ENCODE measurements at places on chromosomes 1 and 21.

- peak; percentile 5 for DNase-seq
Measured at GRCh38 chr1:13960375-13960987, 260.5 kb downstream of the PRDM2 start.

GRCh38 chr21:32334980-32335531 is 36.4 kb downstream of the MRAP start:
- no peak for DNase-seq

DNA sequence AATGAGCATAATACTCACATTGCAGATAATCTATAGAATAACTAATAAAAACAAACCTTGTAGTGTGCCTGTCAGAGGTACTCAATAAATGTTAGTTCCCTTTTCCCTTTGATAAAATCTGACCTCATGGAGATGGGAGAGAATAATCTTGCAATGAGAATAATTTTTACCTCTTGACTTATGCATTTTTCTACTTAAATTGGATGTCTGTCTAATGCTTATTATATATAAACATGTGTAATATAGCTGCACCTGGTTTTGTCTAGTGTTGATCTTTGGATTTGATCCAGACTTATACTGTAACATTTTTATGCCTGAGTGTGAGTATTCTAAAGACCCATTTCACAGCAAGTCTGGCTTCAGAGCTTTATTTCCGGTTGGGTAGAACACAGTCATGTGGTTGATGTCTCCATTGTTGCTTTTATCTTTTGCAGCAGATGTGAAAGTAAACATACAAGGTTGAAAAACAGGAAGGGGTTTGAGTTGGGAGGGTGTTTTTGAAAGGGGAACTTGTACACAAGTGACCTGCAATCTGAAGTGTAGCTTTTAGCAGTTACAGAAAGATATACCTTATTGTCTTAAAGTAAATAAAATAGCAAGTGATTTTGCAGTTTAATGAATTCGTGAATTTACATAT is 12.4 kb downstream of the EPB41 start:
- DNase-seq, result peak; percentile 73

GRCh38 chr1:108033550-108033951 is 68.6 kb upstream of the VAV3 start:
- DNase-seq, result no peak

DNA sequence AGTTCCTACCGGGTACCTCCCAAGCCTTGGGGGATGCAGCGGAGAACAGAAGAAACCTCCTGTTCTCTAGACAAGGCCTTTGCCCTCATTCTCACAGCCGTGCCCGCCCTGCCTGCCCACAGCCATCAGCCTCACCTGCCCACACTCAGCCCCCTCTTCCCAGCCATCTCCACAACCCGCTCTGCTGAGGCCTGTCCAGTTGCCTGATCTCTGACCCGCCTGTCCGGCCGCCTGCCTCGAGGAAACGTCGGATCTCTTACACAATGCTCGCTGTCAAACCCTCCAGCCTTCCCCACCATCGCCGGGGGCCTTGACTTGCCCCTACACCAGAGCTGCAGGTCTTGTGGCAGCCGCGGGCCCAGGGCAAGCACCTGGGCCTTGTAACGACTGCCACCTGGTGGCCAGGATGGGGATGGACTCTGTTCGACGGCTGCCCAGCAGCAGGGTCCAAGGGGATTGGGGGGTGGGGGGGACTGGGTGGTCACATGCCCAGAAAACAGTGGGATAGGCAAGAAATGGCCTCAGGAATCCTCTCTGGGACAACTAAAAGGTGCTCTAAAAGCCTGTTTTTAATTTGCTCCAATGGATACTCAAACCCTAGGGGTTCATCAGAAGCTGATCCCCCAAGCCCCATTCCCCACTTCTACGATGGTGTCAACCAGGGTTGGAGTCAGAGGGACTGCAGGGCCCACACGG is 31.0 kb downstream of the SLC45A1 start:
- DNase-seq, result peak; percentile 17

GRCh38 chr1:80919426-80919825 is 881.3 kb upstream of the ADGRL2 start:
- DNase-seq, result no peak

- DNase-seq, result no peak
Measured at GRCh38 chr1:215650446-215651149, 83.5 kb downstream of the KCTD3 start.

DNA sequence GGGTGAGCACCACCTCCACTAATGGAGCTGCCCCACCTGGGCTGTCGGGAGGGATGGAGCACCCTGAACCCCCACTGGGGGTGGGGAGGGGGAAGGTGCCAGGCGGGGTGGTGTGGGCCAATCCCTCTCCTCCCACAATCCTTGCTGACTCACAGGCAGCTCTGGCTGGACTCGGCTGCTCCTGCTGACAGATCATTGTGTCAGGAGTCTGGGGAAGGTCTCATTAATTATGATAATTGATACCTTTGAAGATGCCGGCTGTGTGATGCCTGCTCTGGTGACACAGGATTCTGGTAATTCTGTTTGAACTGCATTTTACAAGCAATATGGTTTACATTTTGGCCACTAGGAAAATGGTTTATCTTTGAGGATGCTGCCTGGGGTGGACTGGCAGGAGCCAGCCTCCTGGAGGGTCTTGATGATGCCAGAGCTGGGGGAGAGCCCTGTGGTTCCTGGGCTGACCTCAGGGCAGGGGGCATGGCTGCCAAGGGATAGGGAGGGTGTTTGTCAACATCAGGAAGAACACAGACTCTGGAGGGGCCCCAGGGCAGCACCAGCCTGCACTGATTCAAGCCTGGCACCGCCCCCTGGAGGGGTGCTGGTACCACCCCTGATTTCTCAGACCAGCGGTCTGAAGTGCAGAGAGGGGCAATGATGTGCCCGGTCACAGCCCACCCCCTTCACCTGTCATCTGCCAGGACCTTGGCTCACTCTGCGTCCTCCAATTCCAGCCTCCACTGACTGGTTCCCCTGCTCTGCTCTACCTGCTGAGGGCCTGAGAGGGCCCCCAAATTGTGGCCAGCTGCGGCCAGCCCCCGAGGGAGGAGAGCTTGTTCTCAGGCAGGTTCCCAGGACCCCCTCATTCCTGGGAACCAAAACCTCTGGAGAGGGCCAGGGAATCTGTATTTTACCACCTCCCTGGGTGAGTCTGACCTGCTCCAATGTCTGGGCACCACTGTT is 338.8 kb downstream of the MATN1 start:
- no peak for DNase-seq

DNA sequence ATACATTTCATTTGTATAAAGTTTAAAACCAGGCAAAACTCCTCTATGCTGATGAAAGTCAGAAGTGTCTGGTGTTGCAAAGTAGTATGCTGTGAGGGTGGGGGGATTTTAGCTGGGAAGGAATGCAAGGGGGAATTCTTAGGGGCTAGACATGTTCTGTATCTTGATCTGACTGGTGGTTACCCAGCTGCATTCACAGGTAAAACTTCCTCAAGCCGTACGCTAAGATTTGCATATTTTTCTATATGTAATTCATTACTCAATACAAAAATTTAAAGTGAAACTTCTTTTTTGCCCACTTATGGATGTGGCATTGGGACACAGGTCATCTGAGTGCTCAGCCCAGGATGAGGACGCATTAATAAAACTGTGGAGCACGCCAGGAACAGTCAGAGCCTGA is 323.3 kb downstream of the PAPPA2 start:
- no peak for DNase-seq

GRCh38 chr1:35386959-35387358 is 118.5 kb downstream of the ZMYM4 start:
- no peak for DNase-seq

DNA sequence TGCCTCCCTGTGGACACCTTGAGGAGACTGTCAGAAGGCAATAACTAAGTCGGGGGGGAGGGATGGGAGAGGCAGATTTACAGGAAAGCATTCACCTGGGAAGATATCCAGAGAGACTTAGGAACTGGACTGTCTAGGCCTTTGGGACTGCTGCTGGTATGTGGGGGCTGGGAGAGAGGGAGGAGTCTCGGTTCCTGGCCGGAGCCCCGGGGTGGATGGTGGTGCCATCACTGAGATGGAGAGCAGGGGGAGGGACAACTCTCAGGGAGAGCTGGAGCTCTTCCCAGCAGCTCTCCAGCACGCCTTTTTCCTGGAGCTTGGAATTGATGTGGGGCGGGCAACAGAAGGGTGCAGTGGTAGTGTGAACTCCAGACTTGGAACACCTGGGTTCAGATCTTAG is 22.1 kb downstream of the PTPRF start:
- DNase-seq, result no peak

DNA sequence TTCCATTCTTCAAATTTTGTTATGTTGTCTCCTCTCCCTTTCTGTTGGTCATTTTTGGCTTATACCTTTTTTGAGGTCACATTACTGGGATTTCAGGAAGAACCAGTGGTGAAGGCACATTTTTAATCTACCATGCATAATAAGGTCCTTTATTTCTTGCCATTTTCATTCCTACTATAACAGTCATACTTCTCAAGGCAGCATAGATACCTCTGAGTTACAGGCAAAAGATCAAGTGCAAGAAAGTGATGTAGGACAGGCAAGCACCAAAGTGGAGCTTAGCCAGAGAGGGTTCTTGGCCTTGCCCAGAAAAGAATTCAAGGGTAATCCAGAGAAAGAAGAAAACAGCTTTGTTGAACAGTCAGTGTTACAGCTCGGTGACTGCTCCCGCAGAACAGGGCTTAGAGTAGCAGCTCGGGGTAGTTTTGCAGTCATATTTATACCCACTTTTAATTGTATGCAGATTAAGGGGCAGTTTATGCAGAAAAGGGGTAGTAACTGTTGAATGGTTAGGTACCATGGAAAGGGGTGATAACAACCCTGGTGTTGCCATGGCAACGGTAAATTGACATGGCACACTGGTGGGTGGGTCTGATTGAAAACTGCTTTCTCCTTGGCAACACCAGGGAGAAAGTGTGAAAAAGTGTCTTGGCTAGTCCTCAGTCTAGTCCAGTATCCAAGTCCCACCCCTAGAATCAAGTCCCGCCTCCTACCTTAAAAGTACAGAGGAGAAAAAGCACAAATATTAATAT is 39.6 kb upstream of the DOCK7 start:
- DNase-seq, result no peak

- DNase-seq, result no peak
Measured at GRCh38 chr1:11482198-11482597, 3.2 kb downstream of the DISP3 start.

DNA sequence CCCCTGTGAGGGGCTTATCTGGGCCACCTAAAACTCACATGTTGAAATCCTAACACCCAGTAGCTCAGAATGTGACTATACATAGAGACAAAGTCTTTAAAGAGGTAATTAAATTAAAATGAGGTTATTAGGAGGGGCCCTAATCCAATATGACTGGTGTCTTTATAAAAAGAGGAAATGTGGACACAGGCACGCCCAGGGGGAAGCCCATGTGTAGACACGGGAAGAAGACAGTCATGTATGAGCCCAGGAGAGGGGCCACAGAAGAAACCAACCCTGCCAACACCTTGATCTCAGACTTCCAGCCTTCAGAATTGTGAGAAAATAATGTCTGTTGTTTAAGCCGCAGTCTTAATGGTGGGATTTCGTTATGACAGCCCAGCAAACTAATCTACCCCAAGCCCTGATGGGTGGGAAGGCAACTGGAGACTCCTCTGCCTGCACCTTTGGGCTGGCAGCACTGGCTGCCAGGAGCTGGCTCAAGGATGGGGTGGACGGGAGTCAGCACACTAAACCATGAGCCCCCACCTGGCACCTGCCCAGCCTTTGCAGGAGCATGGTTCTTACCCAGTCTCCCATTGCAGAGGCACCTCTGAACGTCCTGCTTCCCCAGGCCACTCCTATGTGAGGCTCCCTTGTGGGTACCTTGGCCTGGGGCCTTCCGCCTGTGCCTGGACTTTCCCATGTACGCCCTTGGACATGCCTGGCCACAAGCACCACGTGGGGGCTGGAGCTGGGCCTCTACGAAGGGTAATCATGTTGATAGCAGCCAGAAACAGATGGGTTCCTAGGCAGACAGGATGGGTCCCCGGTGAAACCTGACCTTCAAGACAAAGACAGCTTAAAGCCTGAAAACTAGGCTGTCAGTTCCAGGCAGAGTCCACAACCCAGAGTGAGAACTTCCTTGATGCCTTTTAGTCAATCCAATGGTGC is 57.1 kb upstream of the DMRTB1 start:
- no peak for DNase-seq

DNA sequence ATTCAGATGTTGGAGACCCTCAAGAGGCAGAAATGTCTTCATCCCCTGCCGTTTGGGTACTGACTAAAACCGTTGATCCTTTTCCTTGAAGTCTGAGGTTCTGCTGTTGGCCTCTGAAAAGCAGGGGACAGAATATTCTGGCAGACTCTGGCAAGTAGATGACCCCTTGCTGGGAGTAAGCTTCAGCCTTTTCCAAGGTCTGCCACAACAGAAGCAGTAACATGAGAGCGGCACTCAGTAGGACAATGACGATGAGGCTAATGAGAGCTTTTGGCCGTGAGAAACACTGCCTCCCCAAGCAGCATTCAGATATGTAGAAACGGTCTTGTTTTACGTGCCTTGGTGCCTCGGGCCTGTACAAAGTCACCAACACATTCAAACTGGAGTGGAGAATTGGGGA is 143.7 kb downstream of the ST6GALNAC5 start:
- DNase-seq, result no peak

DNA sequence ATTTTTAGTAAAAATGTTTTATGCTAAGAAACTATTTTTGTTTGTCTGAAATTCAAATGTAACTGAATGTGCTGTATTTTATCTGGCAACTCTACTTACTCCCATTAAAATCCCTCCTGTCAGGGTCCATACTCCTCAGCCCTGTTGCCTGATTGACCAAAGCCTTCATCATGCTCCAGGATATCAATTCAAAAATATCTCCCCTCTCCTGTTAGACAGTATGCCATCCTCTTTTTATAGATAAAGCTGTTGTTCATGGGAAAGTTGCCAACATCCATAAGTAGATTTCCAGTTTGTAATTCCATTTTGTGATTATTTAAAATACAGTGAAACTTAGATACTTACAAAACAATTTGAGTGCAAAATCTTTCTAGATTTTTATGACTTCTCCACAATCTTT is 65.7 kb downstream of the DTL start:
- DNase-seq, result no peak

- DNase-seq, result no peak
Measured at GRCh38 chr1:101632548-101633272, 364.0 kb downstream of the OLFM3 start.
